ENCODE measurements at places on chromosomes 6 and 20.

- DNase-seq: no peak
Observed at GRCh38 chr6:111888928-111889695, 15.9 kb upstream of the FYN start.

- peak; percentile 69 for DNase-seq
Observed at GRCh38 chr6:33430991-33431879, 11.4 kb downstream of the SYNGAP1 start.

DNA sequence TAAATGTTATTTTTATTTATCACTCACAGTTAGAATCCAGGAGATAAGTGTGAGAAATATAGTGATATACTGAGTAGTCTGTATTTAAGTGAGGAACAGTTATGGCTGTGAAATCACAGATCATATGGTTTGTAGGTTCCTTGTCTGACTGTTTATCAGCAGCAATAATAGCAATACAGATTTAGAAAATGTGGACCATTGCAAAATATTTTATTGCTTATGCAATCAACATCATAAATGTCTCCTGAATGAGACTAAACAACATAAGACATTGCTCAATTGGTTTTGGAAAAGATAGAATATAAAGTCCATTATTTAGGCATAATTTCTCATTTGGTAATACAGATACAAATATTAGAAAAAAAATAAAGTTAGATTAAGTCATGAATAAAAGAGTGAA lies 43.7 kb downstream of the CCDC170 start:
- no peak for DNase-seq

GRCh38 chr6:136087986-136088385 lies 162.1 kb downstream of the MTFR2 start:
- no peak for DNase-seq

GRCh38 chr6:52368002-52368401 lies 6.1 kb downstream of the PAQR8 start:
- DNase-seq: no peak

DNA sequence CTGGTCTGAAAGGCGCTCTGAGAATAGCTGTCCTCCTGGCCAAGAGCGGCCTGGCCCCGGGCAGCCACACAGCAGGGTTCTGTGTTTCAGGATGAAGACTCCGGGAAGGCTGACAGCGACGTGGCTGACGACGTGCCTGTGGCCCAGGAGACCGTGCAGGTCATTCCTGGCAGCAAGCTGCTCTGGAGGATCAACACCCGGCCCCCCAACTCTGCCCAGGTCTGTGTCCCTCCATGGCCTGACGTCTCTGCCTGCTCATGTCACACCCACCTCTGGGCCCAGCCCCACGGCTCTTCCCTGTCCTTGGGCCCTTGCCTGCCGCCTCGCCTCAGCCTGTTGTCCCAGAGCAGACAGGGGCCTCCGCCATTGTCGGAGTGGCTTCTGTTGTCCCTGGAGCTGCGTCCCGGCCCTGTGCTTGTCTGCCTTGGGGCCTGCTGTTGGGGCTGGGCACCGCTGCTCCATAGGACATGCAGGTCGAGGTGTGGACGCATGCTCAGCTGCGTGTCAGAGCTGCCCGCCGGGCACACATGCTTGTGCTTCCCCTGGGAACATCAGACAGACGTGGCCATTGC lies 16.2 kb upstream of the ADRM1 start:
- no peak for DNase-seq

All from stimulated activated CD4-positive, alpha-beta T cell treated with anti-CD3 and anti-CD28 coated beads, Interleukin-12 subunit alpha, Interleukin-12 subunit beta, amount 100 ng/mL, for 4 hours (primary cell).